ENCODE measurements at places on chromosomes 11 and 22.

- no peak overlapping the region for H3K4me3 ChIP-seq
- H3K4me1 ChIP-seq = no peaks in the 10 kb centered on the region
- H3K36me3 ChIP-seq = no peaks in the 10 kb centered on the region
- H3K27ac ChIP-seq = no peak overlapping the region
- no peaks in the 10 kb centered on the region for H3K27me3 ChIP-seq
Measured at GRCh38 chr11:37370817-37371216, 772.8 kb upstream of the RAG2 start.

DNA sequence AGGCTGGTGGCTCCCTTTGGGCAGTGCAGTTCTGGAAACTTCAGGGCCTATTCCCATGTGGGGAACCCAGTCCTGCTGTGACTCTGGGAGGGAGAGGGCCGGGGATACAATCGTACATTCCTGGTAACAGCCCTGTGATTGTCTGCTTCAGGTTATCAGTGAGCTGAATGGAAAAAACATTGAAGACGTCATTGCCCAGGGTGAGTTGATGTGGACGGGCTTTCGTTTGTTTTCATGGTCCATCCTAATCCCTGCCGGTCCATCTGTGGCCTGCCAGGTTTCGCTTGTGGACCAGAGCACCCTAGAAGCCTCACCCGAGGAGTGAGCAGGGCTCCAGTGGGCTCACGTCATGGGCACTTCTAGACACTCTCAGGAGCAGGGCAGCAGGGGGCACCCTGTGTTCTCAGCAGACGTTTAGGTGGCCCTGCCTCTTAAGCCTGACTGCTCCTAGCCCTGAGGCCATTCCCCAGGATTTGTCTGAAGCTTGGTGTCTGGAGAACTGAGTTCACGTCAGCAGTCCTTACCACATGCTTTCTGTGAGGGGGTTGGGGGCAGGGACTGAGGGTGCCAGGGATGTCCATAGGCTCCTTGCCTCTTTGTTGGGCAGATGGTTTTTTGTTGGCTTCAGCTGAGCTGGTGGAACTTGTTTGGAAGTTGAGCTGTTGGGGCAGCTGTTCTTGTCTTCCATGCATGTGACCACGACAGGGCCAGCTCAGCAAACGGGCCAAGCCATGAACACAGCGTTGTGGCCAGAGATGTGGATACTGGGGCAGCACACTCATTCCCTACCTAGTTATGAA is 1.9 kb downstream of the RPLP2 start:
- peaks cover 32% of the 10 kb centered on the region for H3K4me1 ChIP-seq
- peak overlapping the region; percentile 98 for H3K4me3 ChIP-seq
- peaks cover 25% of the 10 kb centered on the region for H3K27me3 ChIP-seq

- H3K27me3 ChIP-seq = peaks cover 1% of the 10 kb centered on the region
- H3K4me1 ChIP-seq = peaks cover 49% of the 10 kb centered on the region
- peak overlapping the region; percentile 78 for H3K27ac ChIP-seq
- H3K4me3 ChIP-seq = no peak overlapping the region
- no peak for DNase-seq
- peaks cover 29% of the 10 kb centered on the region for H3K36me3 ChIP-seq
Measured at GRCh38 chr11:126919147-126919823, 81.3 kb downstream of the KIRREL3 start.

GRCh38 chr11:77557553-77557952 is 32.2 kb upstream of the AQP11 start:
- peaks cover 4% of the 10 kb centered on the region for H3K36me3 ChIP-seq
- no peak for DNase-seq
- H3K4me1 ChIP-seq = peaks cover 50% of the 10 kb centered on the region
- H3K27ac ChIP-seq = no peak overlapping the region

- H3K4me1 ChIP-seq = no peaks in the 10 kb centered on the region
- H3K4me3 ChIP-seq = no peak overlapping the region
- no peak overlapping the region for H3K27ac ChIP-seq
- no peak for DNase-seq
Measured at GRCh38 chr22:34696557-34696956, 369.4 kb upstream of the ISX start.

- peaks cover 5% of the 10 kb centered on the region for H3K27me3 ChIP-seq
- peaks cover 3% of the 10 kb centered on the region for H3K4me1 ChIP-seq
- no peak overlapping the region for H3K27ac ChIP-seq
- DNase-seq = no peak
Measured at GRCh38 chr22:20578707-20579106, 71.3 kb downstream of the MED15 start.

DNA sequence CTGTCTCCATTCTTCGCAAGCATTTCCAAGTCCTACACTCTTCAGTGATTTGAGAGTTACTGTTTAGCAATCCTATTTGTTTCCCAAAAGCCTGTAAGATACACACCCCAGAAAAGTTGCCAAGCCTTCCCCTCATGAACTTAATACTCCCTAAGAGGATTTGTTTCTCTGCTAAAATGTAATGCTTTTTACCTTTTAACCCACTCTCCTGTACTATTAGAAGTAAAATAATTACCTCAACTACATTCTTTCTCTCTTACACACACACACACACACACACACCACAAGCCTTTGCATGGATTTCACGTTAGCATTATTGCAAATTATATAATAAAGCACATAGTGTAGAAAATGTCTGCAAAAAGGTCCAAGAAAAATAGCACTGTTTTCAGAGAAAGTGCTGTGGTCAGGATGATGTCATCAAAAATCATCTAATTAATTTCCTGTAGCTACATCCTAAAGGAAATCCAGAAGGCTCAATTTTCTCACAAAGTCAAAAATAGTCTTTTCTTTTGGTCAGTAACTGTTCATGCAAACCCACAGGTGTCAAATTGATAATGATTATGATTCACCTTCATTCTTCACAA is 364.1 kb upstream of the PITPNB start:
- H3K27me3 ChIP-seq = no peaks in the 10 kb centered on the region
- H3K36me3 ChIP-seq = no peaks in the 10 kb centered on the region

DNA sequence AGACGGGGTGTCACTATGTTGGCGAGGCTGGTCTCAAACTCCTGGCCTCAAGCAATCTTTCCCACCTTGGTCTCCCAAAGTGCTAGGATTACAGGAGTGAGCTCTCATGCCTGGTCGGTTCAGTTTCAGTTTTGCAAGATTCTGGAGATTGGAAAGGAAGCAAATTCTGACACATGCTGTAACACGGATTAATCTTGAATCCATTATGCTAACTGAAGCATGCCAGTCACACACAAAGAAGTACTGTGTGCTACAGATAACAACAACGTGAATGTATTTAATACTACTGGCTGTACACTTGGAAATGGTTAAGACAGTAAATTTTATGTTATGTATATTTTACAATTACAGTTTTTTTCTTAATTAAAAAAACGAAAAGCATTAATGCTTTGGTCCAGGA is 107.6 kb downstream of the MED15 start:
- H3K4me1 ChIP-seq = no peaks in the 10 kb centered on the region
- no peaks in the 10 kb centered on the region for H3K36me3 ChIP-seq
- H3K27ac ChIP-seq = no peak overlapping the region
- no peak for DNase-seq
- no peak overlapping the region for H3K4me3 ChIP-seq

GRCh38 chr11:24900514-24900913 is 403.7 kb downstream of the LUZP2 start:
- no peaks in the 10 kb centered on the region for H3K27me3 ChIP-seq
- no peaks in the 10 kb centered on the region for H3K36me3 ChIP-seq
- no peak overlapping the region for H3K27ac ChIP-seq
- DNase-seq = no peak

- H3K27ac ChIP-seq = no peak within 1 kb of the TSS
- peaks cover 21% of the 10 kb centered on the region for H3K4me1 ChIP-seq
- H3K27me3 ChIP-seq = no peaks in the 10 kb centered on the region
- no peak within 1 kb of the TSS for H3K4me3 ChIP-seq
- H3K36me3 ChIP-seq = no peaks in the 10 kb centered on the region
- no peak for DNase-seq
Measured at GRCh38 chr11:104897891-104898684, at the start of gene CASP12. Gene CASP12 (minus strand): TSS chr11:104898460.
